IPS-NIHi11 (cell line): ENCODE measurements at places on chromosomes 5 and 9.
A peak's percentile ranks its signal among the peaks of the same experiment; 100 is the strongest.

DNA sequence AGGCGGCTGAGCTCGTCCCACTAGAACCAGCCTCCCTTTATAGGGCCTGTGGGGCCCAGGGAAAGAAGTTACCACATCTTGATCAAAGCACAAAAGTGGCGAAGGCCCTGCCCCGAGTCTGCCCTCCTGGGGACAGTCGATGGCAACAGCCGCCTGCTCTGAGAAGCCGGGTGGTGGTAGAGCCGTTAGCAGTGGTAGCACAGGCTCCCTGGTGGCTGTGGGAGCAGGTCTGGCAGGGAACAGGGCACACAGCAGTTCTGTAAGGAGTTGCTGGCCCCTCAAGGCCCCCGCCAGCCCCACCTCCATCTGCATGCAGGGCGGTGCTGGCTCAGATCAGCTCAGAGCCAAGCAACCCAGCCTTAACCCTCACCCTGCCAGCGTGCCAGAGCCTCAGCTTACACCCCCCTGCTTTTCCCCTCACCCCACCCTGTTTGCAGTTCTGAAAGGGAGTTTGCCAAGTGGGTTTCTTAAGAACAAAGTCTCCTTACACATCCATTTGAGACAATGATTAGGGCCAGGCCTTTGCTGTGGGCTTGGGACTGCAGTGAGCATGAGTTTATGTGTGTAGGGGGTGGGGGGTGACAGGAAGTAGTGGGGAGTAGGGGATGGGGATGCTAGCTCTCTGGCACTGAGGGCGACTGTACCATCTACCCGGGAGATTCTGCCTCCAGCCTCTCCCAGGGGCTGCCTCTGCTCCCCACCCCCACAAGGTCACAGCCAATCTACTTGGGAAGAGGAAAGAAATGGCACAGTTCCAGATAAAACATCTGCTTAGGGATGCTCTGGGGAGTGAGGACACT is 11.8 kb downstream of the ACSL6 start:
- DNase-seq: no peak

DNA sequence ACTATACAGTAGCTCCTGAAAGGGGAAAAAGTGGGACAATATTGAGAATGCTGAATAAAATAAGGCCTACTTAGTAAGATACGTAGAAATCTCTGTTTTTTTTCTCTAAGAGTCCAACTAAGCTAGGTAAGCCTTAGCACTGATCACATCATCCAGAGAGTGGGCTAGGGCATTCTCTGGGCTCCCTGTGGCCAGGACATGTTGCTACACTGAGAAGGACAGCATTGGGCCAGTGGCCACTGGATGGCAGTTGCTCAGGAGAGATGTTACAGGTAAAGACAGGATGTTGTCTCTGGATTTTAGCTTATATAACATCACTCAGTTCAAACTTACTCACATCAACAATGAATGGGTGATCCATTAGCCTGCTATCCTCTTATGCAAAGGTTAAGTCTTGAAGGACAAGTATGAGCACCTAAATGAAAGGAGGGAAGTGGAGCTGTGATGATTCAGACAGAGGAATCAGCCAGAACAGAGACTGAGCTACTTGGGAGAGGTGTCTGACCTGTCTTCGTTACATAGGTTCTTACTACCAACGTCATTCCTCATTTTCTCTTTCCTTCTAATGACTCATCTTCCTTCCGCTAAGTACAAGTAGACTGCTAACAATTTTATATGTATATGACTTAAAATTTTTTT is 226.6 kb upstream of the ADCY2 start:
- peak; percentile 16 for DNase-seq

DNA sequence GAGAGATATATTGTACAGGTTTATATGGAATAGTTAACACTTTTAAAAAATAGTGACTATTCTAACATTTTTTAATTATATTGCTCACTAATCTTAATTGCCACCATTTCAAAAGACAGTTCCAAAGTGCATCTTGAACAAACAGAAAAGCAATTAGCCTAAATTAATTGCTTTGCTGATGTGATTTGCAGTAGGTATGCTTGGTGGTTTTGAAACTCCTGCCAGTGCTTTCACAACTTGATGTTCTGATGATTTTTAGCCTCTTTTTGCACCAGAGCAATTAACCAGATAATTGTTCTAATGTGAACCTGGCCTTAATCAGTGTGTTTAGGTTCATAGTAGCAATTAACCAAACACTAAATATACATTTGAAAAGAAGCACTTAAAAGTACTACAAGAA is 207.6 kb downstream of the FBXL17 start:
- no peak for DNase-seq

DNA sequence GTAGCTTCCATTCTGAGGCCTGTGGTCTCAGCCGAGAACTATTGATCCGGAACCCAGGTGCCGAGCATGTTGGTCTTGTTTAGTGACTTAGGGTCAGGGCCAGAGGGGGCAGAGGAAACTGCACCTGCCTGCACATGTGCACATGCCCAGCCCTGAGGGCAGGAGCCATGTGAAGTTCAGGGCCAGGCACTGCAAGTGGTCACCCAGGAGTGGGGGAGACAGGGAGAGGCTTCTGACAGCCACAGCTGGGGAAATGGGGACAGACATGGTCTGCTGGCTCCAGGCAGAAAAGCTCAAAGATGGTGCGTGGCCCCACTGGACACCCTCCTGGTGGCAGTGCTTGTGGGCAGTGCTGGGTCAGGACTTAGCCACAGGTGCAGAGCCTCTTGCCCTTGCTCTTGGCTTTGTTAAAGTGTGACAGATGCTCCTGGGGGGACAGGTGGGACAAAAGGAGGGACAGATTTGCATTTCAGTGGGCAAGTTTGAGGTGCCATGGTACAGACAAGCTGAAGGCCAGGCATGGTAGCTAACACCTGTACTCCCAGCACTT is 134.4 kb downstream of the CACNA1B start:
- no peak for DNase-seq

DNA sequence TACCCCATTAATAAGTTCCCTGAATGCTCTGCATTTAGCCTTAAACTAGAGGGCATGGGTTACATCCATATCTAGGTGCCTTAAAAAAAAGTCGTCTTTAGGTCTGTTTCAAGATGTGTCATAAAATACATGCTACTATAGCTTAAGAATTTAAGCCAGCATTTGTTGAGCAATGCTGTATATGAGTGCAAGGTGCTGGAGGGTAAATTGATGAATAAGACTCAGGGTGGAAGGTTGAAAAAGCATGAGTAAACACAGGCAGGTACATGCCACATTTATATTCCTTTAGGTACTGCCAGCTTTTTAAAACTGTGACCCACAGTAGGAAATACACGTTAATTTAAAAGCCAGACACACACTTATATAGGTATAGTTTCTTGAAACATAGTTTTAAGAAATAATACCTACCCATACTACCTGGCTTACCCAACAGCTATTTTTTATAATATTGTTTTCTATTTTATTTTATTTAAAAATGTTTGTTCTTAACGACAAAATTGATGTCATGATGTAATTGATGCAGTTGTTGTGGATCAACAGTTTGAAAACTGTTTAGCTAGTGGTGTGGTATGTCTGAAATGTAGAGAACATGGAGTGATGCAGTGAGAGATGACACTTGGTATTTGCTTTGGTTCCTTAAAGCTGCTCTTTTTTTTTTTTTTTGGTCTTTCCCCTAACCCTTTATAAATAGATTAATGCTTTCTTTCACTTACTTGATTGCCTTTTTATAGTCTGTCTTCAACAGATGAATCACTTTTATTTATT is 3.9 kb downstream of the HMGCR start:
- DNase-seq: no peak
